NCI-H187 treated with DMSO at 0.1 percent for 48 hours (cell line): ENCODE measurements at places on chromosomes 7 and 10.

- no peak for DNase-seq
Measured at GRCh38 chr10:36118314-36118713, 476.2 kb upstream of the FZD8 start.

DNA sequence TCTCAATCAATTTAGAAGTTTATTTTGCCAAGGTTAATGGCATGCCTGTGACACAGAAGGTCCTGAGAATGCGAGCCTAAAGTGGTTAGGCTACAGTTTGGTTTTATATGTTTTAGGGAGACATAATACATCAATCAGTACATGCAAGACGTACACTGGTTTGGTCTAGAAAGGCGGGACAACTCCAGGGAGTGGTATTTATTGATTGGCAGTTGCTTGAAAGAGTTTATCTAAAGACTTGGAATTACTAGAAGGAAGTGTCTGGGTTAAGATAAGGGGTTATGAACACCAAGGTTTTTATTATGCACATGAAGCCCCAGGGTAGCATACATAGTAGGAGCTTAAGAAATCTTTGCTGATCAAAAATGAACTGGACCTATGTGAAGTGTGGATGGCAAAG, 21.5 kb downstream of the NPVF start:
- no peak for DNase-seq

GRCh38 chr10:37860494-37861190, 3.2 kb upstream of the ZNF248 start:
- DNase-seq = no peak

DNA sequence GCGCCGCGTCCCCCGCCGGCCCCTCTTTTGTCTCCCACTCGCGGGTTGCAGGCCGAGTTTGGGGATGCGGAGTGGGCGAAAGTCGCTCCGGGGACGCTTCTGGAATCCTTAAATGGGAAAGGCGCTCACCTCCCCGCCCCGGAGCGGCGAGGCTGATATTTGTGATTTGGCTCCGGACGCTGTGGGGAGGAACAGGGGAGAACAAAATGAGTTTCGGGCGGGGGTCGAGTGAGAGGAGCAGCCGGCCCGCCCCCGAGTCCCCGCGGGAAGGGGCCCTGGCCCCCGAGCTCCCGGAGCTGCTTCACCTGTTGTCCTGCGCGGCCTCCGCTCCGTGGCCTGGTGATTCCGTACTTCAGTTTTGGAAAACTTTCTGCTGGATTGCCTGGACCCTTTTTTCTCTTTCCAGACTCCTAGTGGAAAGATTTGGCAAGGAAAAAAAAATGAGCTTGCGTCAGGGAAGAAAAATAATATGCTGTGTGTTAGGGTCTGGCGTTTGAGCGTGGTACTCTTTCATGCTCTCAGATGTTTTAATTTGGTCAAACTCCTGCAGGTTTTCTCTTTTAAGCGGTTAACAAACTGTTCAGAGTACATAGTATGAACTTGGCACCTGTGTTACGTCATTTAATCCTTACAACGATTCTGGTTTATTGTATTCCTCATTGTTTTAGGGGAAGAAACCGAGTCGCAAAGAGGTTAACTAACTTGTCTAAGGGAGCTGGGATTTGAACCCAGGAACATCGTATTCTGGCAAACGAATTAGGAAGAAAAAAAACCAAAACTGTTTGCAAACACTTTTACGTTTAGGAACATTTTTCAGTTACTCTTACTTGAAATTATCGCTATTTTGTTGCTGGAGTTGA, 924 bp downstream of the BMPR1A start:
- DNase-seq = no peak

DNA sequence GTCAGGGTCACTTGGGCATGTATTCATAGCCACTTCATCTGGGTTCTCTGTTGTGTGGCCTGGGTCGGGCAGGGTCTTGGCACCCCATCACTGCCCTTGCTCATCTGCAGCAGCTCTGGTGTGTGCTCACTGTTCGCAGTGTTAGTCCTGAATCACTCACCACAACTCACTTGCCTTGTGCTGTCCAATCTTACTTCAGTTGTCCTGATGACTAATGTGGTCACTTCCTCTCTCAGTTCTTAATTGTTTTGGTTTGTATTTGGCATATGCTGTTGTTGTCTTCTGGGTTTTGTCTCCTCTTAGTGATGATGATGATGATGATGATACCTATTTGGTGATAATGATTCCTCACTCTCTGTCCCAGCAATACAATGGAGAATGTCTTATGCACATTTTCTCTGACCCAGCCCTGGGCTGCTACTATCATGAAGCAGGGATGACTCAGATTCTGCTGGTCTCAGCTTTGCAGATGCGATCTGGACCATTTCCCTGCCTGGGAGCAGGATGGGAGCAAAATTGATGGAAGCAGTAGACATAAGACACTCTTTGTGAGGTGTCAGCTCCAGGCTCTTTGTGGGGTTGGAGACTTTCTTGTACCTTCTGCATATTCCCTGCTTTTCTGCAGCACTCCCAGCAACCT, 17.0 kb downstream of the ADRA2A start:
- no peak for DNase-seq
